NCI-H510A treated with DMSO at 0.1 percent for 48 hours (cell line): ENCODE measurements at places on chromosomes 11 and 22.

DNA sequence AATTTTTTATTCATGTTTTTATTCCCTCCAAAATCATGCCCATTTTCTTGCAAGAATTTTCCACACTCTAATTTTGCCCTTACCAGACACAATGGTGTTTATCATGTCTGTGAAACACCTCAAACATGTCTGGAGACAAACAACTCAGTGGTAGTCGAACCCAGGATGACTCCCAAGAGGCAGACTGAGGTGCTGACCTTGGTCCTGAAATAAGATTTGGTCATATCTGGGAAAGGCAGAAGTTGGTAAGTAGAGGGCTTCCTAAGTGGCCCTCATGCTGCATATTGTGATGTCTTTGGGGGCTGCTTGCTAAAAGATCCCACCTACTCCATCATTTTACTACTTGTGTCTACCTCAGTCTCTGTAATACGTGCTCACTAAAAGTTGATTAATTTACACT is 369.4 kb upstream of the ISX start:
- no peak for DNase-seq

- DNase-seq: no peak
Measured at GRCh38 chr11:56898856-56899255, 89.9 kb upstream of the OR5AK2 start.

- DNase-seq: no peak
Measured at GRCh38 chr11:111098091-111098490, 147.4 kb upstream of the POU2AF2 start.

DNA sequence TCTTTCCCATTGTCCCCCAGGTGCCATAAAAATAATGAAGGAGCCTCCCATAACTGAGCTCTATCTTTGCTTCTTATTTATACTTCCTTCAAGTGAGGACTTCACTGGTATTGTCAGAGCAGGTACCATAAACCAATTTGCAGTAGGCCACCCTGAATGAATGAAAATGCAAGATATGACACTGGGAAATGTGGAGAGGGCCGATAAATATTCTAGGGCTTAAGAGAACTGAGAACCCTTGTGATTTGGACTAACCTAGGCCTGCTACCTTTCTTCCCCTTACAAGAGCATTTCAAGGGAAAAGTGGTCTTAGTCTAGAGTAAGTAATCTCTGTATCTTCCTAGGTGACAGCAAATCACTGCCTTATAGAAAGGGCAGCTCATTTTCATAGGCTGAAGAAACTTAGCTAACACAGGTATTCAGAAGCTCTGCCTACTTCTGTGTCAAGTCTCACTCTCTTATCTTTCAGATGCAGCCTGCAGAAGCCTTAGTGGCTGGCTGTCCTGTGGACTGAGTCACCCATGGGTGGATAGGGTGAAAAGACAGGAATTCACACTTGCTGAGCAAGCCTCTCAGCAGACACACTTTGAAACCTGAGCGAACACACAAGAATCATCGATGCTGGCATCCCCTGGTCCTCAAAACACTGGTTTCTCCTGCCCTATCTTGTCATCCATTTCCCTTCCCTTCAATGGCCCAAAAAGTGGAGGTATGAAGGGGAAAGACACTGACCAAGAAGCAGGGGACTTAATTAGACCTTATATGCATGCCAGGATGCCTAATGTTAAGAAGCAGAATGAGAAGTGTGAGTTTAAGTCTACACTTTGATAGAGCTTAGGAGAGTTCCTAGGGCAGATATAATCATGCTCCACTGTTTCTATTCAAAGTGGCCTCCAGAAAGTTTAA is 15.2 kb downstream of the NRIP3 start:
- no peak for DNase-seq

GRCh38 chr22:45172881-45173585 is 9.3 kb downstream of the NUP50 start:
- DNase-seq: no peak

DNA sequence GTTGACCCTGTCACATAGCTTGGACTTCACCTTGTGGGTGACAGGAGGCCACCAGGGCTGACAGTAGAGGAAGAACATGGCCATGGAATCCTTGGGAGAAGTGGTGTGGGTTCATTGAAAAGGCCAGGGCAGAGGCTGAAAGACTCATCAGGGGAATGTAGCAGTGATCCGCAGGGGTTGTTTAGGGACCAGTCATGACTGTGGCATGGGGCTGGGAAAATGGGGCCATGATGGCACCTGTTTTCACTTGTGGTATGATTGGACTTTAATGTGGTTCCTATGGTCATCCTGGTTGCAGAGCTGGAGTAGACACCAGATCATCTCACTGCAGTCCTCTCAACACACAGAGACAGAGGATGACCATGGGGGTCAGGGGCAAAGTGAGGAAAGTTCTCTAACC is 66.7 kb upstream of the MYEOV start:
- DNase-seq: no peak
